ENCODE measurements at places on chromosomes 12 and 14.
A peak's percentile ranks its signal among the peaks of the same experiment; 100 is the strongest.

- DNase-seq = no peak
Observed at GRCh38 chr12:3145033-3145432, 67.9 kb downstream of the TSPAN9 start.

DNA sequence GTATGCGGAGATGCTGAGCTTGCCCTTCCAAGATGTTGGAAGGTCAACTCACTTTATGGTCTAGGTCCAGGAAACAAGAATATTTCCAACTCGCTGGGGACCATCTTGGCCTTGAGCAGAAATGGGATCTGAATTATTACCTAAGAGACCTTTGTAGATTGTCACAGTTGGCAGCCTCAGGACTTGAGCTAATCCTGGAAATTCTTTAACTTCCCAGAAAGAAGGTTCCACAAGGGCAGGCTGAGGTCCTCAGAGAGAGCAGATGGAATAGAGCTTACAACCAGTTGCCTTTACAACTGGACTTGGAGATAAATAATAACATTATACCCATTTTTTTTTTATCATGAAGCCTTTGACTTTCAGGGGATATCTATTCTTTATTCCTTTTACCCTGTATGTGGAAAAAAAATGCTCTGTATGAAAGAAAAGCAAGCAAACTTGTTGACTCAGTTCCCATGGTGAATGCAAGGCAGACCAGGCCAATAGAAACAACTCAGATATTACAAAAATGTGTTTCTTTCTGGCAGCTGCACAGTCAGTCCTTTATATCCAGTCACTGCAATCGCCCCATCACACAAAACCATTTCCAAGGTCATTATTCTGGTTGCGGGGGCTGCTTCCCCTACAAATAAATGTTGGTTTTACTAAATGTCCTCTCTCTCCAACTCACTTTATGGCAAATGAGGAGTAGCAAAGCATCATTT is 401.4 kb downstream of the ZFP36L1 start:
- DNase-seq = no peak

GRCh38 chr14:23175823-23176222 is 7.6 kb downstream of the SLC7A8 start:
- no peak for DNase-seq

- DNase-seq = peak; percentile 37
Observed at GRCh38 chr14:100617410-100618317, 30.4 kb upstream of the BEGAIN start.

GRCh38 chr12:50932787-50933280 is 19.5 kb upstream of the HIGD1C start:
- DNase-seq = no peak

DNA sequence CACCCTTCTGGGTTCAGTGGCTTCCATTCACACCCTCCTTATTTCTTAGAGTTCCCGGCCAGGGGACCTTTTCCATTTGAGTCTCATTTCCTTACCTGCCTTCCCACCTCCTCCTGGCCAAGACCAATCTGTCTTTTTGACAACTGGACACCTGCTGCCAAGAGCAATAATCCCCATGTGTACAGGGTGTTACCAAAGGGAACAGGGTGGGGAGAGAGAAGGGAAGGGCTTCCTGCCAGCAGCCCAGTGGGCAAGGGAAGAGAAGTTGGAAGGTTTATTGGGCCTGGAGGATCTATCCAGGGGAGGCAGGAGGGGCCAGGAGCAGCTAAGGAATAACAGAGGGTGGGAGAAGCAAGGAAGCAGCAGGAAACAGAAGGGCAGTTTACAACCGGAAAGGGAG is 346.2 kb downstream of the C12orf75 start:
- no peak for DNase-seq

DNA sequence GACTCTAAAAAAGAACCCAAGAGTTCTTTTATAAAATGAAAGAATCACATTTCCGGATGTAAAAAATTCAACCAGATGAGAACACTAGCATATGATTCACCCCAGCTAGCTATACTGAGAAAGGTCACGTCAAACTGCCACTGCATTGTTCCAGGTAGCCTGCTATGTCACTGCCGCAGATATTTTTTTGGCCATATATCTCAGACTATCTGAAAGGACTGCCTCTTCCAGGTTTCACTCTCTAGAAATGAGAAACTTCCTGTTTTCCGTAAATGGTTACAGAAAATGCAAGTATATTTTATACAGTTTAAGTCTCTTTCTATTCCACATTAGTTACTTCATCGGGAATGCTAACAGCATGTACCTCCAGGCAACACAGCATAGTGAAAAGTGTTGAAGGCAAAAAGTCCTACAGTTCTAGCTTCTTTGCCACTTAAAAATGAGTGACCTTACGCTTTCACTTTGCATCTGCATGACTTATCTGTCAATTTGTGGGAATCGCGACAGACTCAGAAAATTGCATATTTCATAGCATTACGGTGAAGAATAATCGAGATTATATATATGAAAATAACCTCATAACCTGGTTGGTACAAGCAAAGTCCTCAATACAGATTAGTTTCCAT is 105.2 kb downstream of the MED13L start:
- no peak for DNase-seq

DNA sequence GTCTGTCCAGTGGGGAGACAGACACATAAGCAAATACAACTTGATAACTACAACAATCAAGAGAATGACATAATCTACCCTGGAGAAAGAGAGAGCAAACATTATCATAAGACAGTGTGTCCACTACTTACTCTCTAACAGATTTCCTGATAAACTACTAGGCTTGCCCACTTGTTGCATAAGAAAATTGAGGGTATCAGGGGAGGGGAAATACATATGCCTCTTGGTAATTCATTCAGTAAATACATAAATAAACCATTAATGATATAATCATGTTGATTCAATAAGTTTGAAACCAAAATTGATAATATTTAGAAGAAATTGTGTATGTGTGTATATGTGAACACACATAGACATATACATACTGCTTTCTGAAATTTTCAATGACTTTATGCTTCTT is 76.6 kb downstream of the ERGIC2 start:
- no peak for DNase-seq

- DNase-seq = no peak
Observed at GRCh38 chr14:68394118-68394763, 398.6 kb downstream of the ZFP36L1 start.

- no peak for DNase-seq
Observed at GRCh38 chr12:685388-685787, 22.1 kb upstream of the NINJ2 start.

DNA sequence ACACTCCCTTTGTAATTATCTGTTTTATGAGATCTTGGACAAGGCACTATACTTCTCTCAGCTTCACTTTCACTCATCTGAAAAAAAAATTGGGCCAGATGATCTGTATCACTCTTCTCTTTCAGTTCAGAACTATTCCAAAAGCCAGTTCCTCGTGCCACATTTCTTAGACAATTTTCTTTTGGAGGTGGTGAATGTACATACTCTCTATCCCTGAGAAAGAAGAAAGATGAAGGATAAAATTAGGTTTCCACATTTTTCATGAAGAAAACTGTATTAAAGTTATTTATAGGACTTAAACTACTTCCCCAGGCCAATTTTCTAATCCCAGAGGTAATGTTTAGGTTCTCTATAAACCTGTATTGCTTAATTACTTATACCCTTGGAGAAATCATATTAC is 171.6 kb downstream of the SLC6A15 start:
- no peak for DNase-seq

DNA sequence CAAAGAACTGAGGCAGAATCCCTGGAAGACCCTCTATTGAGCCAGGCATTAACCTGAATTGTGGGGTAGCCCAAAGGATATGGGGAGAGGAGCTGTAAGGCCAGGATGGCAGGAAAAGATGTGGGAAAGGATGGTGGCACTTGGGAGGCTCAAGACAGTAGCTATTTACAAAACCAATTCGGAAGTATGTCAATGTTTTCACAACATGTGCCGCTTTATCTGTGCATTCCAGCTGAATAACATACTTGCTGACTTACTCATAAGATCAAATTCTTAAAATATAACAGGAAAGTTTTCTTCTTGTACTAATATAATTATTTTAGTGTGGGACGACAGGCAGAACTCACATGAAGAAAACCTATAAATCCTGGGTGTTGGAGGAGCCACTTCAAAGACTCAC is 10.6 kb downstream of the BBS10 start:
- no peak for DNase-seq

- no peak for DNase-seq
Observed at GRCh38 chr12:71484272-71484905, 44.8 kb downstream of the LGR5 start.

- DNase-seq = no peak
Observed at GRCh38 chr12:9699898-9700605, 30.5 kb downstream of the CLEC2D start.

- DNase-seq = no peak
Observed at GRCh38 chr12:29230800-29231560, 81.9 kb downstream of the FAR2 start.

- no peak for DNase-seq
Observed at GRCh38 chr14:58401587-58401986, 5.9 kb downstream of the TOMM20L start.

DNA sequence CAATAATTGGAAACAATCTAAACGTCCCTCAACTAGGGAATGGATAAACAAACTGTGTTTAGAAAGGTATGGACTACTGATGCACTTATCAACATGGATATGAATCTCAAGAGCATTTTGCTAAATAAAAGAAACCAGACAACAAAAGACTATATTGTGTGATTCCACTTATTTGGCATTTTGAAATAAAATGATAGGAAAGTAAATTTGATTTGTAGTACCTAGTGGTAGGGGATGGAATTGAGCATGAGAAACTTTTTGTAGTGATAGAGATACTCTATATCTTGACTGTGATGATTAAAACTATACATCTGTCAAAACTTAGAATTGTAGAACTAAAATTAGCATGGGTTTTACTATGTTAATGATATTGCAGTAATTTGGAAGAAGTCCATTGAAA is 87.1 kb downstream of the ARID2 start:
- no peak for DNase-seq

GRCh38 chr14:99286761-99287160 is 14.8 kb upstream of the BCL11B start:
- DNase-seq = no peak

- peak; percentile 82 for DNase-seq
Observed at GRCh38 chr12:55996715-55997534, at the start of gene SUOX. SUOX (plus strand) TSS chr12:55997276; CDS start chr12:56002222, 4,946 bp downstream.

DNA sequence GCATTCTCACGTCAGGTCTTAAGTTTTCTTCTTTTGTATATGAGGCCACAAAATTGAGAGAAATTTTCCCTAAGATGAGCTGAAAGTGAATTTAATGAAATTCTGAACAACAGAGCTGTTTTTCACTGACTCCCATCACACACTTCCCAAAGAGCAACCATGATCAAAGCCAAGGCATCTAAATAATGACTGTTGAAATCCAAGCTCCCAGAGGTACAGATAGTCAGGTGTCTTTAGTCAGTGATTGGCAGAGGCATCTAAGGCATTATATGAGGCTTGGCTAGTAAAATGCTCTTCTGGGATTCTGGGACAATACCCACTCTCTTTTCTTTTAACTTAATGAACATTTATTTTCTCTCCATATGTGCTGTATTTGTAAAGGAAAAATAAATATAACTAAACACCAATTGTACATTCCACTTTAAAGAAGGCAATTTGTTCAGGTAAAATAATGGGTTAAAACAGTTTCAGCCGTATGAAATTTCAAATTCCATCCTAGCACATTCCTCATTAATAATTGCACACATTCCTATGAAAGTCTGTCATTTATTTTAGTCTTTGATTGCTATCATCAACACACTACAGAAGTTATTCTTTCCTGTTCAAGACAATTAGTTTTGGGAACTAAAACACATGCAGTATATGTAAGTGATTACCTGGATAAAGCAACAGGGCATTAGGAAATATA is 871 bp upstream of the SSTR1 start:
- DNase-seq = no peak

DNA sequence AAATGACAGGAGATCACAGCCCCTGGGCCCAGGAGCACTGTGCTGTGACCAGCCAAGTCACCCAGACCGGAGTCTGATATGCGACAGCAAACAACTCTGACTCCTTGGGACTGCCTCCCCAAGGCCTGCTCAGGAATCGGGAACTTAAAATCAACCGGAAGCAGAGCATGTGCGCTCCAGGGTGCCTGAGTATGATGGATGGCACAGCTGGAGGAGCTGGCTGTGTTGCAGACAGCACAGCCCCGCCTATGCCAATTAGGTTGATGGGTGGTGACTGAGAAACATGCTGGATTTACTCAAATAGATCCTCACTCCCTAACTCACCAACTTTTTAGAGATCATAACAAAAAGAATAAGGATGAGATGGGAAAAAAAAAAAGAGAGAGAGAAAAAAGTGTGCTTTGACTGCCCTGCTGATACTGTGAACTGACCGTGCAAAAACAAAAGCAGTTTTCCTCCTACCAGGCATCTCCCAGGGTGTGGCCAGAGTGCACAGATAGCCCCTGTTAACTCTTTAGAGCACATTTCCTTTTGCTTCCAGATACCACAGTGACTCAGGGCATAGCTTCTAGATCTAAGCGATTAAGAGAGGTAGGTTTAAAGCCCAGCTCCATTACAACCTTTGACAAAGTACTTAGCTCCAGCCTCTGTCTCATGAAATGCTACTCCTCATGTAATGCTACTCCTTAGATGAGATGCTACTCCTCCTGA is 27.4 kb upstream of the STON2 start:
- no peak for DNase-seq

DNA sequence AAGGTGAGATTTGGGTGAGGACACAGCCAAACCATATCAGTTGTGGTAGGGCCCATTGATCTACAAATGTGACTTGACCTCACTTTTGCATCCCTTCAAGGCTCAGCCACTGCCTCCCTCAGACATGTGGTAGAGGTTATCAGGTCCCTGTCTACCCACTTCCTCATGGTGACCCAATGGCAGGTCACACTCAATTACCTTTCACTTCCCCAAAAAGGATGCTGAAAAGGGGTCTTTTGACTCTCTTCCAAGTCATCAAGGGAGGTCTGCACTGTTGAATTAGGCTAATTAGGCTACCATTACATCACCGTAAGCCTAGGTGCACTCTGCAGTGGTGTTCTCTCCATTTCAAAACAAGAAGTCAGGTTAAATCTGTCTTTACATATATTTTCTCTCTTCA is 22.6 kb upstream of the DRAM1 start:
- DNase-seq = no peak

GRCh38 chr12:14846042-14846587 is 2.8 kb upstream of the ART4 start:
- DNase-seq = no peak

DNA sequence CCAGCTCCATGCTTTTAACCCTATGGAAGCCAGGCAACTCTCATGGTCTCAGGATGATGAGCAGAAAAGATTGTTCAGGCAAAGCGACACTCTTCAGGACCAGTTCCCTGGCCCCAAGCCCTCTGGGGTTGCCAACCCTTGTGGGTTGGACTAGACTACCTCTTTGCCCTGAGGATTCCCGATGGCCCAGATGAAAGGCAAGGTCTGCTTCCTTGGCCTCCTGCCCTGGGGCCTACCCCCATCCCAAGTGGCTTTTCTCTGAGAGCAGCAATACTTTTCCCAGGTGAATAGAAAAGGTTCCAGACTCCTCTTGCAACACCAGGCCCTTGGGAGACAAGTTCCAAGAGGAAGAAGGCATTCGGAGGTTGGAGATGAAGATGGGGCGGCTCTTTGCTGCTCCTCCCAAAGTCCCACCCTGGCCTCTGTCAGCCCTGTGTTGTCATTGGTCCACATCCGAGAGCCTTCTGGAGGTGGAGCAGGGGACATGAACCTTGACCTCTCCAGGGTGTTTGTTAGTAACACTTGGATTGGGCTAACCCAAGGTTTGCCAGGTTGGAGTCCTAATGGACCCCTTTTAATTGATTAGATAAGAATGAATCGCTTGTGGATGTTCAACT is 131.1 kb downstream of the GCH1 start:
- no peak for DNase-seq

- DNase-seq = no peak
Observed at GRCh38 chr12:12907552-12907951, 16.2 kb downstream of the GPRC5A start.
